ENCODE measurements at places on chromosomes 5 and 9.

DNA sequence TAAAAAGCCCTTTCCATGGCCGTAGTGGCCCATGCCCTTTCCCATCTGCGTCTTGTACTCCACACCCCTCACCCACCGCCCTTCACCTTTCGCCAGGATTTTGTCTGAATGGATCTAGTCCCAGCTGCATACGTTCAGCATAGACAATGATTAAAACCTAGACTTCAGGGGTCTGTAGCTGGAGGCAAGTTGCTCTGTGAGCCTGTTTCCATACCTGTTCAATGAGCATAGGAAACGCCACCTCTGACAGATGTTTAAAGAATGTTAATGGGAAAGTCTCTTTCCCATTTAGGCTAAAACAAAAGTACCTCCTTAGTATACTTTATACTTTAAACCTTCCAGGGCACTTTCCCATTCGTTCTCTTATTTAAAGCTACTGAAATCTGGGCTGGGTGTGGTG lies 105.7 kb downstream of the SPRY4 start:
- no peak for DNase-seq

- no peak for DNase-seq
These were observed 35.0 kb downstream of the ERGIC1 start for GRCh38 chr5:172868924-172869591.

- DNase-seq = no peak
These were observed 37.3 kb downstream of the COL5A1 start for GRCh38 chr9:134678666-134679443.

GRCh38 chr9:128818839-128819715 lies 777 bp downstream of the ENDOG start:
- no peak for DNase-seq

DNA sequence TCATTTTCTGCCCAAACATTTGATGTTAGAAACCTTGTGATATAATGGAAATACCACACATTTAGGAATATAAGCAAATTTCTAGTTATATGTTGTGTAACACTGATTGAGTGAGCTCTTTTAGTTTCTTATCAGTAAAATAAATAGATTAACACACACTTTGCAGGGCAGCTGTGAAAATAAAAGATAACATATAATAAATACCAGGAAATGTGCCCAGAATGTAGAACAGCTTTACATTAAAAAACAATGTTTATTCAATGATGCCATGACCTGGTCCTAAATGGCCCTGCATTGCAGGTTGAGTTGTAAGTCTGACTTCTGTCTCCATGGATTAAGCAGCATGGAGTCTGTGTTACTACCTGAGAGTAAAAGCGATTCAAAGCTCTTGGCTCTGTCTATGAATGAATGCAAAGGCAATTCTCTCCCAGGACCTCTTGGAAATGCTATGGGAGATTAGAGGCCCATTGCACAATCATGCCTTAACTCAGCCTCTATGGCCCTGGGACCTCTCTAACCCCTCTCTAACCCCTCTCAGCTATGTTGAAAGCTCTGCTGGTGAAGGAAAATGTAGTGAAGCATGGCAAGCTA lies 296.0 kb upstream of the ACTBL2 start:
- no peak for DNase-seq

DNA sequence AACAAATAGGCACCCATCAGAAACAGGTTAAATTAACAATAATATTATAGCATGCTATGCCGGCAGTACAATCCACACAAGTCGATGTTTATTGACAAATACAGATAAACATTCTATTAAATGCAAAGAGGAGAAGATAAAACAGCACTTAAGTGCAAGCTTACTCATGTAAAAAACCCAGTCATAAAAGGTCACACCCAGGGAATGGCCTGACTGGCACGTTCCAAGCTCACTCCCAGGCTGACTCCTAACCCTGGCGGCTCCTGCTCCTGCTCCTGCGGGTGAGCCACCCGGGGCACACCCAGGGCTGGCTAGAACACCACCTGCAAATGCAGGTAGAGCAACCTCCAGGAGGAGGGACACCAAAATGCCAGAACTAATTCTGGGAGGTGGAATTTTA lies 66.9 kb downstream of the SEMA4D start:
- no peak for DNase-seq

- no peak for DNase-seq
These were observed 5.0 kb downstream of the SRD5A1 start for GRCh38 chr5:6638236-6638635.

DNA sequence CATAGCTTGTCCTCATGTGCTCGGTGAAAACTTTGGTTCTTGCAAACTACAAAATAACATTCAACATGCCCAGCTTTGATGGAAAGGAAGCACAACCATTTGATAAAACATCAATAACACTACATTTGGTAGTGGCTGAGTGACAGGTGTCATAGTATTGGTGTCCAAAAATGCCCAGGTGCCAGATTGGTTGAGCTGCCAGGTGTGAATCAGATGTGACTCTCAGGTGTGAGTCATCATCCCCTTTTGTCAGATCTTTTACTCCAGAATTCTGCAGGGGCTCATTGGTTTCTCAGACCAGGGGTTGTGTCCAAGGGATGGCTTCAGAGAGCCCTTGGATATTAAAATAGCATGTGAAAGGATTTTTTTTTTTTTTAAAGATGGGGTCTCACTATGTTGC lies 22.5 kb upstream of the POMT1 start:
- no peak for DNase-seq

DNA sequence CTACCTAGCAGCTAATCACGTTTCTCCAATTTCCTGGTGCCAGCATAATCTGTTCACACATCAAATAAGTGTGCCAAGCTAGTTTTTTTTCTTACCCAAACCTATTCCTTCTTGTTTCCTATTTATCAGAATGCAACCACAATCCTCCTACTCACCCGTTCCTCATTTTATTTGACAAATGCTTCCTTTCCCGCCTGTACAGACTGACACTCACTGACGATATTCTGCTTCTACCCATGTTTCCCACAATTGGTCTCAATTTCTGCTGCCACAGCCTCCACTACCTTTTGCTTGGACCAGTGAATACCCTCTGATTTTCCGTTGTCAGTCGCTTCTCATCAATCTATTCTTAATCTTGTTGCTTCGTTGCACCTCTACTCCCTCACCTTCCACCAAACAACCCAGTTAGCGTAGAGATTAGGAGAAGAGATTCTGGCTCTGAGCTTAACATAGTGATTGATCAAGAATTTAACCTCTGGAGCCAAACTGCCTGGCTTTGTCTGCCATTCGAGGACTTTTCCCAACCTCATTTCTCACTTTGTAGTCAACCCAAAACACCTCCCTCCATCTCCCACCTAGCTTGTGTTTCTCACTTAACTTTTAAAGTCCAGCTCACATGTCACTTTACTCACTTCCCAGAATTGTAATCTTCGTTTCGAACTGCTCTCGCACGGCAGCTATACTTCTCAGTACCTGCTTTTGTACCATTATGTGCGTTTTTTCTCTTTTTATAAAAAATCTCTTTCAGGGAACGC lies 729 bp upstream of the TMEM38B start:
- DNase-seq = peak; percentile 6
